ENCODE measurements at places on chromosomes 2 and 18.

DNA sequence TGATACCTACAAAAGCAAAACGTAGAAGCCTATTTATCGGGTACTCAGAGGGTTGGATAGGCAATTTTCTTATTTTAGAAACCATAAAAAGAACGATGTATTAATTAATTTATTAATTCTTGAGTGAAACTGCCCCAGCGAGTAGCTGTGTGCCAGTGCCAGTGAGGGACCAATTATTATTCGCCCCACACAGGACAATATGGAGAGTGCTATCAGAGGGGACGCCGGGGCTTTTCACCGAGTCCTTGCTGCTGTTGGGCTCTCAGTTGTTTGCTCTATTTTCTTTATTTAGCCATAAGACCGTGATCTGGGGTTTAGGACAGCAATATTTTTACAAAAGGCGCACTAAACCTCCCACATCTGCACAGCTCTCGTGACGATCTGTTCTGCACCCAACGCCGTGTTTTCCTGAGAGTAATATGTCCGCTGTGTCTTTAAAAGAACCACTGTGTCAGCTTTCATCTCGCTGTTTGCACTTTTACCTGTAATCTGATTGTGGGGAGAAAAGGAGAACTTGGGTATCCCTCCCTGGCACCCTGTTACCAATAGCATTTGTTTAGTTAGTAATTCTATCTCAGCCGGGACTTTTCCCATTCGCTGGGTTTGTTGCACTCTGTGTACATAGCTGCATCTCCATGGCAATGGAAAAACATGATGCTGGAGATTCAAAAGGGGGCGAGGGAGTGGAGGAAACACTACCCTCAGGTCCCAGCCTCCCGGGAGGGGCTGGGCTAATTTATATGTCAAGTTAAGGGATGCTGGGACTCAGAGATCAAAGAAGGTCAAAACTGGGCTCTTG, 30.1 kb upstream of the ZNF516 start:
- DNase-seq, result peak; percentile 56

DNA sequence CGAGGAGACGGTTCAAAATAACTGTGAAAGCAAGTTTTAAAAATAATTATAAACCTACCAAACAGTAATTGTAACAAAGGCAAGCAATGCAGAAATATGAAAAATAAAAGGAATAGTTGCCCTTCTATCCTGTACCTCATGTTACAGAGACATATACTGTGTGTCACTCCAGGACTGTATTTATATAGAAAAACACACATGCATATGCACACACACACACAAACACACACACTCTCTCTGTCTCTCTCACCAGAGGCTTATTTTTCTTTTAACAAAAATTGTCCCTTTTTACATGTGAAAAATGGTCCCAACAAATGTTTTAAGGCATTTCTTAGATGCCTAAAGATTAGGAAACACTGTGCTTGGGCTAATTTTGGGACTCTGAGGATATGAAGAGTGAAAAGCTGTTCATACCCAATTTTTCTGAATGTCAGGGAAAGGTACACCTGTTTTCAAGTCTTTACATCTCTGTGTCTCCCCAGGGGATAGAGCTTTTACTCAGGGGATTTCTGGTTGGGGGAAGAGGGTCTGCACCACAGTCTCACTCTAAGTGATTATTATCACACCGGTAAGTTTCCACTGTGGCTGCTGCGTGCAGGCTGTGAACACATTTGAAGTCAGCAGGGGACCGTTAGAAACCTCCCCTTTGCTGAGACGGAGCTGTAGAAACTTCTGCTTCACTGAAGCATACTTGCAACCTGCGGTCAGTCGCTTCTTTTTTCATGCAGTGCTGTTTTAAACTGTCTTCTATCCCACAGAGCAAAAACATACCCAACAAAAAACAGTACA, 51.4 kb upstream of the SPAG16 start:
- DNase-seq, result no peak

DNA sequence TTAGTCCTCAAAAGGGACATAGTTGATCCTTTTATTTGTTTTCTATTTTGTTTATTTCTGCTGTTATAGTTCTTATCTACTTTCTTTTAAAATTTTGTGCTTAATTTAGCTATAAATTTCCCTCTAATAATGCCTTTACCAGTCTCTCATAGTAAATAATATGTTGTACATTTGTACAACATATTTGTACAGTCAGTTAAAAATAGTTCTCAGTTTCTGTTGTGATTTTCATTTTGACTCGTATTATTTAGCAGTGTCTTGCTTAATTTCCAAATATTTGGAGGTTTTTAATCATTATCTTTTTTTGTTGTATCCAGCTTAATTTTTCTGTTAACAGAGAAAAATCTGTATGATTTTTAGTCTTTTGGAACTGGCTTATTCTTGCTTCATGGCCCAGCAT, 443.6 kb upstream of the TRIB2 start:
- DNase-seq, result no peak

DNA sequence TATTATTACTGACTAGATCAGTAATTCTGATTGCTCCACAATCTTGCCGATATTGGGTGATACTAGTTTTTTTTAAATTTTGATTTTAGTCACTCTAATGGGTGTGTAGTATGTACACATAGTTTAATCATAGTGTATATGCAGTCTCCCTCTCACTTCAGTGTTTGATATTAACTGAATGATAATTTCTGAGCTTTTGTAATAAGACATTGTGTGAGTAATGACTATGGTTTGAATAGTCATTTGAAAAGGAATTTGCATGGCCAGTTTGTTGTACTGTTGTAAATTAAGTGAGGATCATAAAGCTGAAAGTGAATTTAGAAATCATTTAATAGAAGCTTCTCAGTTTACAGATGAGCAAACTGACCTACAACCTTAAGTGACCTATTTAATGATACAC, 33.4 kb downstream of the USP14 start:
- DNase-seq, result no peak

GRCh38 chr2:10075571-10076209, 4.5 kb downstream of the CYS1 start:
- DNase-seq, result no peak

- DNase-seq, result no peak
These were observed 50.2 kb upstream of the FHL2 start for GRCh38 chr2:105449076-105449475.

GRCh38 chr2:239298116-239298804, 102.6 kb downstream of the HDAC4 start:
- DNase-seq, result no peak

- no peak for DNase-seq
These were observed 17.1 kb downstream of the TRIB2 start for GRCh38 chr2:12733846-12734245.

DNA sequence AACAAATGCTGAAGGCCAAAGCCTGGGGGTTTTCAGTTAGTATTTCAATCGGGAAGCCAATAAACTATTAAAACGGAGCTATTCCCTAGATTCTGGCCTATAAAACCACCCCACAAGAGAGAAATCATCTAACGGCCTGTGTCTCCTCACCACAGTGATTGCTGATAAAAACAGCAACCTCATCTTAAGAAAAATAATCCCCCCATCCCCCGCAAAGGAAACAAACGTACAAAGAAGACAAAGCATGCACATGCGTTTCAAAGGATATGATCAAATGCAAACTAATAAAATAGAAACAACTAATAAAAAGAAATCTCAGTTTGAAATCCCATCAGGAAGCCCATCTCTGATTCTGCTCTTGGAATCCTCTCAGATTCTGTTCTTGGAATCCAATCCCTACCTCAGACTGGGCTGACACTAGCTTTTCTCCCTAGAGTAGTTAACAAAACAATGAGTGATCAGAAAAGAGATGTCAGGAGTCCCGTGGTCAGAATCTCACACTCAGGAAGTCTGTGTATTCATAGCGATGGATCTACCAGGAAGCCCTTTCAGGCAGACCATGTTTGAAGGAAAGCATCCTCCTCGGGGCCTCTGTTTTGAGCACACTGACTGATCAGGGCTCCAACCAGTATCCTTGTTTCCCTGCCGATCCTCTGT, 150.7 kb downstream of the THADA start:
- peak; percentile 9 for DNase-seq

- DNase-seq, result no peak
These were observed 467.6 kb upstream of the HS6ST1 start for GRCh38 chr2:128786316-128786715.

DNA sequence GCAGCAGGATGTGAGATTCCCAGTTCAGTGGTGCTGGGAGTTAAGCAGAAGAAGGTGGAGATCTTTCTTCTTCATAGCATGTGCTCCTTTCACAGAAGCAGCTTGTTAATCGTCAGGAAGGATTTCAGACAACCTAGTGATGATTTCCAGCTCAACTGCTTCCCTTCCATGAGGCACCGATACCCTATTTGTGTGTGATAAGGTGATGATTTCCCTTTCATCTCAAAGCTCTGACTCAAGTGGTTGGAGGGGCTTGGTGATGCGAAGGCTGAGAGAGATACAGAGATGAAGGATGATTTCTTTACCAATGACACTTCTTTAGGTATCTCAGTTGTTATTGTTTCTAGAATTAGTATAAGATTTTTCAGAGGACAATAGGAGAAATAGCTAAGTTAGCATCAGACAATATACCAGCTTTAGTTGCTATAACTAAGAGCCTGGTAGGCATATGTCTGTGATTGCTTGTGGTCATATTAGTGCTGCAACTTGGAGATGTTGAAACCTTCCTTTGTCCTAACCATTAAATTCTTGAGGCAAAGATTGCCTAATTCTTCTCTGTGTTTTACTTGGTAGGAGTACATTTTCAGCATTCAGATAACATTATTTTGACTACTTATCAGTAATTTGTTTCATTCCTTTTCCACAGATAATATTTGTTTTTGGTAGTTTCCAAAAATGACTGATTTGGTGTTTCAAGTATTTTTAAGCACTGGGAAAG, 111.3 kb downstream of the PLCL1 start:
- no peak for DNase-seq

DNA sequence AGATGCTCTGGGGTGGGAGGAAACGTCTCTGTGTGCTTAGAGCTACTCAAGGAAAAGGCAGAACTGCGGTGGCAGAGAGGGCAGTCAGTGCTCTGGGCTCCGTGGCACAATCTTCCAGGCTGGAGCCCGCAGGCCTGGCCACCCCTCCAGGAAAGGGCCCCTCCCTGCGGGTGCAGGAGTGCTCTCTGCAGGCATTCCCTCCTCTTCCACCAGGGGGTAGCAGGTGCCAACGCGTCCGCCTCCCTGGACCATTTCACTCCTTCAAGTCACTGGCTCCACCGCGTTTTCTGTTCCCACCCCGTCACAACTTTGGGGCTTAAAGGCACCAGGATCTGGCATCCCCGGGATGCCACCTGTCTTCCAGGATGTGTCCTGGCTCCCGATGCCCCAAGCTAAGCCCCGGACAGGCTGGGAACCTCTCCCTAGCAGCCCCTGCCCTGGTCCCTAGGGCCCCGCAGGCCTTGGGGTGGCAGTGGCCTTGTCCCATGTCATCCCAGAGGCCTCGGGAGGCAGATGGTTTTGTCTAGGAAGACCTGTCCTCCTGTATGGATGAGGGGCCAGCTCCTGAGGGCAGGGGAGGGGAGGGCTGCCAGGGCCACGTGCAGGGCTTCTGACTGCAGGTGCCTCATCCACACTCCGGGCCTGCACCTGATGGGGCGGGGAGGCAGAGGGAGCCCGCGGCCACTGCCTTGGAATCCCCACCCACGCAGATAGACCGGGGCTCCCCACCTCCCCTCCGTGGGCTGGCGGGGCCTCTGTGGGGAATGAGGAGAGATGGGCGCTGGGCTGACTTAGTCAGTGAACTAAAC, 26.4 kb downstream of the KCNIP3 start:
- peak; percentile 45 for DNase-seq

DNA sequence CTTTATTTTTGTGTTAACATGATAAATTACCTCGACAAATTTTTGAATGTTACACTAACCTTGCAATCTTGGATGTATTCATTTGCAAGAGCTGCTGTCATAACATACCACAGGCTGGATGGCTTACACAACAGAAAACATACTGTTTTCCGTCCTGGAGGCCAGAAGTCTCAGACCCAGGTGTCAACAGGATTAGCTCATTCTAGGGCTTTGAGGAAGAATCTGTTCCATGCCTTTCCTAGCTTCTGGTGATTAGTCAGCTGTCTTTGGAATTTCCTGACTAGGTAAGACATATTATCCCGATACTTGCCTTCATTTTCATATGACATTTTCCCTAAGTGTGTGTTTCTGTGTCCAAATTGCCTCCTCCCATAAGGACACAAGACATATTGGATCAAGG, 188.6 kb upstream of the CDH19 start:
- no peak for DNase-seq

DNA sequence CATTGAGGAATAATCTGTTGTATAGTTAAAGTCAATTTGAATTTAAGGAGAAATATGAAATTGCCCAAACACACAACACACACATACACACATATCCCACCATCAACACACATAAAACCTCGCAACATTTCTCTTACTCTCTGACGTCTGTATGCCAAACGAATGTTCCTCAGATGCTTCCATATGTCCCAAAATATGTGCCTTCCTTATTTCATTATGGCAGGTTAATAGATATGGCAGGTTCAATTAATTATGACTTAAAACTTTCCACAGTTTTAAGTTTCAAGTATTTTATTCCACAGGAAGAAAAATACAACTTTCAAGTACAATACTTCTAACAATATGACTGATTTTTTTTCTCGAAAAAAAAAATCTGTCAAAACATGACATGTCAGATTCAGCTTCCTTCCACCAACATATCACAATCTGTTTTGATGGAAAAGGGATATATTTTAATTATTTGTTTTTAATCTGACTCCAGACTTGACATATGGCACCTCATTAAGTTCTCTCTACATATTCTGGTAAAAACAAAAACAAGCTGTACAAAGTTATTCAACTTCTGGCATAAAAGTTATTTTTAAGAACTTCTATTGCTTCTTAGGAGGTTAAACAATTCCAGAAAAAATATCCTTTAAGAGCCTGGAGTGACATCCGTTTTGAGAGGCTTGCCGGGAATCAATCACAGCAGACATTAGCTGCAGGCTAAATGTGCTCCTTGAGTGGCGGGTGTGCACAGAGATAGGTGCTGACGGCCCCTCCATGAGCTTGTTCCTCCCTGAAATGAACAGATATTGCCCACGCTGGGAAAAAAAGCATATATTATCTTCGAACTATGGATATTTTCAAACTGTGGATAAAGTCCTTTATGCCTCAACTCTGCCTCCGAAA, 812.7 kb downstream of the DCDC2C start:
- DNase-seq, result no peak

GRCh38 chr2:96161898-96162297, 16.7 kb upstream of the DUSP2 start:
- DNase-seq, result no peak

DNA sequence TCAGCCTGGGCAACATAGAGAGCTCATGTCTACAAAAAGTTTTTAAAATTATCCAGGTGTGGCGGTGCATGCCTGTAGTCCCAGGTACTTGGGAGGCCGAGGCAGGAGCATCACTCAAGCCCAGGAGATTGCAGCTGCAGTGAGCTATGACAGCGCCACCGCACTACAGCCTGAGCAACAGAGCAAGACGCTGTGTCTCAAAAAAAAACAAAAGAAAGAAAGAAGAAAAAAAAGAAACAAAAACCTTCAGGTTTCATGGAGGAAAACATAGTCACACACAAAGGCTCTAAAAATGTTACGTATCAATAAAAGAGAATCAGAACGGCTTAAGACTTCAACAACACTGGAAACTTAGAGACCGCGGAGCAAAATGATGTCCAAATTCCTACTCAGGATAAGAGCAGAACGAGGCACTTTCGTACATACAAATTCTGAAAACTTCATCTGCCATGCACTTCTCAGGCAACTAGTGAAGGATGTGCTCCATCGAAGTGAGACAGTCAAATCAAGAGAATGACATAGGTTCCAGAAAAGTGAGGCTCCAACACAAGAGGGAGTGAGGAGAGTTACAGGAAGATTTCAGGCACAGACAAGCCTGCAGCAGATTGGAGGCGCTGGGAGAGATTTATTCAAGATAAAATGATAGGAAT, 4.4 kb downstream of the HDLBP start:
- DNase-seq, result no peak

- DNase-seq, result no peak
These were observed 228.6 kb upstream of the CHST9 start for GRCh38 chr18:27413495-27414401.

- DNase-seq, result peak; percentile 39
These were observed 11.8 kb downstream of the CELF4 start for GRCh38 chr18:37553633-37554398.
